K562 (cell line): ENCODE measurements at places on chromosomes 5 and 9. TPM values are rescaled to one million over a fixed set of nuclear protein-coding genes. Genes with fewer than 3 reads are reported as not detected.

The PAIP1 gene
- total RNA-seq: 94.5 and 102 TPM in 2 replicates

DNA sequence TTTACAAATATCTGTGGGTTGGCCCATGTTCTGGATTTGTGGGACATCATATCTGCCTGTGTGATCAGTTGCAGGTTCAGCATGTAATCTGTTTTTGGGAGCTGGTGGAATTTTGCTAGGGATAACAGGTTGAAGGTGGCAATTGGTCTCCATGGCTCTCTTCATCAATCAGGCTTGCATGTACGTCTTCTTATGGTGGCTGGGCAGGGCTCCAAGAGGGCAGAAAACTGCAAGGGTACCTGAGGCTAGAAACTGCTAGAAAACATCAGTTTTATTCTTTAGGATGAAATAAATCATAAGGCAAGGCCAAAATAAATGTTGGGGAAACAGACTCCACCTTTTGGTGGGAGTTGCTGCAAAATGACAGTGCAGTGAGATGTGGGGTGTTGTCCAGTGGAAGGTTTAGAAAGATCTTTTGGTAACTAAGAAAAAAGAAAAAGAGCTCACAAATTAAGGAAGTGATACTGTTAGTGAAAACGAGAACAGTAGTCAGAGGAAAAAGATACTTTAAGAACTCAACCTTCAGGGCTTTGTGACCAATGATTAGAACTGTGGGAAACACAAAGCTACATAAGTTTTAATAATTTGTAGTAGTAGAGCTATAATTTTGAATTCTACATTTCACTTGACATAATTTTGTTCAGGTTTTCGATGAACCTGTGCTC is 300.7 kb upstream of the IZUMO3 start:
- no peak for DNase-seq

- no peak for DNase-seq
Measured at GRCh38 chr5:131635684-131636572, 899 bp upstream of the RAPGEF6 start.

- DNase-seq: no peak
Measured at GRCh38 chr5:50947906-50948683, 281.7 kb downstream of the PARP8 start.

The ANKRD34B gene
- total RNA-seq: not detected in 2 replicates

The RAPGEF6 gene
- total RNA-seq: 16.8 and 17.7 TPM in 2 replicates
